ENCODE measurements at places on chromosomes 12 and 14.

- DNase-seq: no peak
Observed at GRCh38 chr12:83031196-83031595, 344.5 kb downstream of the TMTC2 start.

- no peak for DNase-seq
Observed at GRCh38 chr12:11726659-11727058, 77.2 kb downstream of the ETV6 start.

GRCh38 chr12:32486158-32486557 lies 86.8 kb downstream of the FGD4 start:
- no peak for DNase-seq

DNA sequence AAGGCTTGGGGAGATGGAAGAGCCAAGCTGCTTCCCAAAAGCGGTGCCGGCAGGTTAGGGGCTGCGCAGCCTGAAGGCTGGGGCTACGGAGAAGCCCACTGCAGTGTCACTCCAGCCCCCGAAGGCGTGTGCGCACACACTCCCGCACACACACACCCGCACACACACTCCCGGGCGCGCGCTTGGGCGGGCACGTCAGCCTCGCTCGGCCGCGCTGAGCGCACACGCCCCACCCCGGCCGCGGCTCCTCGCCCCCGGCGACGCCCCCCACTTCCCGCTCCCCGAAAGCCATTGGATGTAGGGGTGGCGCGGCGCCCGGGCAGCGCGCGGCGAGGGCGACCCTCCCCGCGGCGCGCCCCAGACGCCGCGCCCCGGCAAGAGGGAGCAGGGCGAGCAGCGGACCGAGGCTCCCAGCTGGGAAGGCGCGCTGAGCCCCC lies at the start of gene KCNK10:
Gene KCNK10 (minus strand): TSS at position 184 of the 437 bp plus-strand sequence. CDS start 471 bp downstream, outside the sequence.
- no peak for DNase-seq

GRCh38 chr12:62522984-62523383 lies 56.4 kb downstream of the MON2 start:
- no peak for DNase-seq

- DNase-seq: no peak
Observed at GRCh38 chr14:71942904-71943694, 10.9 kb downstream of the RGS6 start.

DNA sequence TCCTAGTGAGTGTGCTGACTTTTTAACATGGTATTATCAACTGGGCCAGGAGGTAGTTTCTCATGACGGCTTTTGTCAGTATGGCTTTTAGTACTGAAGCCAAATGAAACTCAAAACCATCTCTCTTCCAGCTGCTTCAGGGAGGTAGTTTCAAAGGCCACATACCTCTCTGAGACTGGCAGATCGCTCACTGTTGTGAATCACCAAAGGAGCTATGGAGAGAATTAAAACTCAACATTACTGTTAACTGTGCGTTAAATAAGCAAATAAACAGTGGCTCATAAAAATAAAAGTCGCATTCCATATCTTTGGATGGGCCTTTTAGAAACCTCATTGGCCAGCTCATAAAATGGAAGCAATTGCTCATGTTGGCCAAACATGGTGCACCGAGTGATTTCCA lies 141.1 kb downstream of the HMGA2 start:
- no peak for DNase-seq

- no peak for DNase-seq
Observed at GRCh38 chr14:96173636-96174475, 30.8 kb upstream of the BDKRB2 start.

DNA sequence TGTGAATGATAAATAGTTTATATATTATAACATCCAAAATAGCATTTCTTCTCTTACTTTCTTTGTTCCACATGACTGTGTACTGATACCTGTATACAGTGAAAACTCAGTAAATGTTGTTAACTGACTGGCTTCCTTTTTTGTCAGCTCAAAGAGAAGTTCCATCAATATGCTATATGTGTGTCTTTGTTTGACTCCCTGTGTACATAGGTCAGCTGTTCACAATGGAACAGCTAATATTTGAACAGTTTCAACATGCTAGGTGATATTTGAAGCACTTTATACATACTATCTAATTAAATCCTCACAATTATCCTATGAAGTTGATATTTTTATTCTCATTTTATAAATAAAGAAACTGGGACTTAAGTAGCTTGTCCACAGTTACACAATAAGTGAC lies 15.3 kb upstream of the KICS2 start:
- no peak for DNase-seq

DNA sequence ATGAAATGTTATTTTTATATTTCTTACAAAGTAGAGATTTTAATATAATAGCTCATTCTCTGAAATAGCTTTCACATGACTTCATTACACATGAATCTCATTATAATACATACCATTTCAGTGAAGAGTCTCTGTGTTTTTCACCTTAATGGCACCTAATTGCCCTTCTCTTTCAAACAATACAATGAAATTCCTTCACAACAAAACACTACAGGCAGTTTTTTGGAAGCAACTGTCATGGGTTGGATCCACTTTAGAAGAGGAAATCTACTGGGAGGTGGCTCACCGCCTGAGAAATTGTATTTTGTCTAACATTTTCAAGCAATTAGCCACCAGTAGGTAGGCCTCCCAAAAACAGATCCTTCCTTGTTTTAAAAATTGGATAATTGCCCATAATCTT lies 40.3 kb upstream of the RGS6 start:
- DNase-seq: no peak

- DNase-seq: no peak
Observed at GRCh38 chr12:30840715-30841114, 85.8 kb upstream of the TSPAN11 start.

Data from NCI-H2081 treated with DMSO at 0.1 percent for 48 hours (cell line).